ENCODE measurements at places on chromosomes 3 and 15.

- no peak for DNase-seq
Measured at GRCh38 chr3:77915336-77915735, 875.4 kb downstream of the ROBO2 start.

DNA sequence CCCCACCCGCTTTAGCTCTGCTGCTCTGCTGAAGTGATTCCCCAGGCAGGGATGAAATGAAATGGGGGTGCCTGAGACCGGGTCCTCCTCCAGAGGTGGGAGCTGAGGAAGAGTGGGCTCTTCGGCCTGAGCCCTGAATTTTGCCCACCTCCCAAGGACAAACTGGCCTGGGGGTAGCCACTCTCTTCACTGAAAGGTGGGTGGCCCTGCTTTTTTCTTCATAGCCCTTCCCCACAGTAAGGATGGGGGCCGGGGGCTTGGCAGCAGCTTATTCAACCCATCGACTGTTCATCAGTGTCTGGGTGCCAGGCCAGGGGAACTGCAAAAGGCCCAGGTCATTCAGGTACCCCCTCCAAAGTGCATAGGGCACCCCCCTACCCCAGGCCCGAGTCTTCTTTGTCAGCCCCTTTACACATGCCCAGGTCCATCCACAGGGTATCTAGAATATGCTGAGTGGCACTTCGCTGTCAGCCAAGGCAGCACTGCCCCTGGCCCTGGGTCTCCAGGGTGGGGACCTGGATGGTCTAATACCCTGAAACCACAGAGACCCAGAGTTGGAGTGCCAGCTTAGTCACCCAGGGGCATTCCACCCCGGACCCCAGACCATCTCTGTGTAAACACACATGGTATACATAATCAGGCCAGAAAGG is 7.9 kb downstream of the SCN5A start:
- DNase-seq, result no peak

- DNase-seq, result no peak
Measured at GRCh38 chr3:2802429-2802828, 307.7 kb downstream of the IL5RA start.

- no peak for DNase-seq
Measured at GRCh38 chr15:86483936-86484335, 404.3 kb downstream of the AGBL1 start.

DNA sequence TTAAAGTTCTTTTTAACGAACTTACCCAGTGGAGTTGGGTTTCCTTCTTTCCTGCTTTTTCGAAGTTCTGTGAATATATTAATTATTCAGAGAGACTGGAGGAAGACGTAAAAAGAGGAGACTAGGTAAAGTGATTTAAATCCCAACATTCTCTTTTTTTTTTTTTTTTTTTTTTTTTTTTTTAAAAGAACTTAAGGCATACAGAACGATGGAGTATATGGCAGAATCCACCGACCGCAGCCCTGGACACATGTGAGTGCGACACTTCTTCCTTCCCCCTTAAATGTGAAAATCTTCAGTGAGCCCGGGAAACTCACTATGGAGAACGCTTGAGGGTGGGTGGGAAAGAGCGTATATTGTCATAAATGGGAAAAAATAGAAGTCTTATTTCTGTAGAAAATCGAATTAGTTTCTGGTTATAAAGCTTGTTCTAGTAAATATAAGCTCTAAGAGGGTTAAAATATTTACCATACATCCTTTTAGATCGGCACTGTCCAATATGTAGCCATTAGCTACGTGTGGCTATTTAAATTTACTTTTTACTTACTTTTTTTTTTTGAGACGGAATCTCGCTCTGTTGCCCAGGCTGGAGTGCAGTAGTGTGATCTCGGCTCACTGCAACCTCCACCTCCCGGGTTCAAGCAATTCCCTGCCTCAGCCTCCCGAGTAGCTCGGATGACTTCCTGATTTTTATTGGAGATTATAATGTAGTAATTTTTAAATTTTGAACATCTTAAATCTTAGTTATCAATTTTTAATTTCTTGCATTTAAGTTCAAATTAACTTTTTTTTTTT is 892 bp downstream of the NMD3 start:
- DNase-seq, result no peak

GRCh38 chr3:46612324-46612723 is at the start of gene FAM240A:
Gene FAM240A (plus strand): TSS chr3:46612525. CDS start chr3:46612684, 159 bp downstream.
- DNase-seq, result no peak

DNA sequence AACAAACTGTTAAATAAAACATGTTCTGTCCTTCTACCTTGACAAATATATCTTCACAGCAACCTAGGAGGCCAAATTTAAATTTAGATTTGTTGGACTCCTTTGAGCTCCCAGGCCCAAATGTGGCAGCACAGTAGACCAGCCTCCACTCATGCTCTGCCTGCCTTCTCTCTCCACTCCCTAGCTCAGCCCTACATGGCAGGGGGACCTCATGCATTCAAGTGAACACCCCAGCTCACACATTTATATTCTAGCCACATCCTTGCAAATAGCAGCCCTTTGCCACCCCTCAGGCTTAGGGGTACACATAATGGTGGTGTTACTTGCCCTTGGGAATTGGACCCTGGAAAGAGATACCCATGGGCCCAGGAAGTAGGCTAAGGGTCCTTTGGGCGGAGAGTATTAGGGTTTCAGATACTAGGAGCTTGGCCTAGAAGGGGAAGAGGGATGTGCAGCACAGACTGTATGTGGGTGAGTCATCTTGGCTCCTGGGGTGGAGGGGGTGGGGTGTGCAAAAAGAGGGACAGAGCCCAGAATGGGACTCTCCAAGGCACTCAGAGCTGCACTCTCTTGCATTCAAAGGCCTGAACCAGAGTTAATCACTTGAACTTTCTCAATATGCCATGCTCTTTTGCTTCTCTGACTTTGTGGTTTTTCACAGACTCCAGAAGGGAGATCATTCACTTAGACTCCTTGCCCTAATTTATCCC is 268.4 kb upstream of the ROPN1 start:
- no peak for DNase-seq

DNA sequence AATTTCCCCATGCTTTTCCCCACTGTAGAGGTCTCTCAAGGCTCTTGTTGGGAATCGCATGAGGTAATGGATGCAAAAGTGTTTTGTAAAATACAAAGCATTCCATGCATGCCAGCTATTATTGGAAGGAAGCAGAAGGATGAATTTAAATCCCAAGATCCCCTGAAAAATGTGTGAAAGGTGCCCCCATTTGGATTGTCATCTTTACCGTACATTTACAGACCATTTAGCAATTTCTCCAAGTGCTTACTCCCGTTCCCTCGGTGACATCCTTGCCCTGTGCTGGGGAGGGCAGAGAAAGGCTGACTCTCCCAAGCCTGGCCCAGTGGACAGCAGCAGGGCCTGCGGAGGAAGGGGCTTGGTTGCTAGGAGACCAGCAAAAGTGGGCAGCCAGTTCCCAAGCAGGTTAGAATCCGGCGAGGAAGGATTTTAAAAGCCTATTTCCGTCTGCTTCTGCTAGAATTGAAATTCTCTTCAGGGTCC is 31.1 kb upstream of the NEO1 start:
- no peak for DNase-seq

DNA sequence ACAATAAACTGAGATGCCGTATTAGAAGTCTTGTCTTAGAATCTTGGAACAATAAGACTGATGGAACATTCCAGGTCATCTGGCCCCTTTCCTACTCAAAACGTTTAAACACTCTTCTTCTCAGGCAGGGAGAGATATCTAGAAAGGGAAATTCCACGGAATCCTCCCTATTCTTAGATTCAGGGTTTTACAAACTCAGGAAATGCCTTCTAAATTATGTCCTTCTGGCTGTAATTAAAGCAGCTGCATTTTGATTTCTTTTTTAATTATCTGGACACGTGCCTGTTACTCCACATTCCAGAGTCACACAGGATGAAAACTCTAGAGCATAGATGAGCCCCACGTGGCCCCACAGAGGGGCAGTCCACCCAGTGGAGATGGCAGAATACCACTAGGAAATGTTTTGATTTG is 41.5 kb upstream of the MTMR10 start:
- no peak for DNase-seq

DNA sequence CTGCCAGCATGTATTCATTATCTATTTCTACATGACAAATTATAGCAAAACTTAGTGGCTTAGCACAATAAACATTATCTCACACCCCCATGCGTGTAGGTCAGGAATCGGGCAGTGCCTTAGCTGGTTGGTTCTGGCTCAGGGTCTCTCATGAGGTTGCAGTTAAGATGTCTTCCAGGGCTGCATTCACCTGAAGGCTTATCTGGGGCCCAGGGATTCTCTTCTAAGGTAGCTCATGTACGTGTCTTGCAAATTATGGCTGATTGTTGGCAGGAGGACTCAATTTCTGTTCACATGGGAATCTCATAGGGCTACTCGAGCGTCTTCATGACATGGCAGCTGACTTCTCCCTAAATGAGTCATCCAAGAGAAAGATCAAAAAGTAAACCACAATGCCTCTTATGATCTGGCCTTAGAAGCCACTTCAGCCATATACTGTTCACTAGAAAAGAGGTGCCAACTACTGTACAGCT is 42.9 kb upstream of the TSC22D2 start:
- DNase-seq, result no peak

GRCh38 chr3:154149286-154149685 is 28.1 kb downstream of the ARHGEF26 start:
- DNase-seq, result no peak

- no peak for DNase-seq
Measured at GRCh38 chr3:22315925-22316324, 564.9 kb upstream of the ZNF385D start.

DNA sequence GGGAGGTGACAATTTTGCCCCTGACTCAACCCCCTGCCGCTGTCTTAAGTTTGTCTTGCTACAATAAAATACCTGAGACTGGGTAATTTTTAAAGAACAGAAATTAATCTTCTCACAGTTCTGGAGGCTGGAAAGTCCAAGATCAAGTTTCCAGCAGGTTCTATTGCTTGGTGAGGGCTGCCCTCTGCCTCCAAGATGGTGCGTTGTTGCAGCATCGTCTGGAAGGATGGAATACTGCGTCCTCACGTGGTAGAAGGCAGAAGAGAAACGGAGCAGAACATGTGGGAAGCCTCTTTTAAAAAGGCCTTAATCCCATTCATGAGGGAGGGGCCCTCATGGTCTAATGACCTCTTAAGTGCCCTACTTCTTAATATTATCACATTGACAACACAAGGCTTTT is 87.3 kb upstream of the SNTN start:
- no peak for DNase-seq

DNA sequence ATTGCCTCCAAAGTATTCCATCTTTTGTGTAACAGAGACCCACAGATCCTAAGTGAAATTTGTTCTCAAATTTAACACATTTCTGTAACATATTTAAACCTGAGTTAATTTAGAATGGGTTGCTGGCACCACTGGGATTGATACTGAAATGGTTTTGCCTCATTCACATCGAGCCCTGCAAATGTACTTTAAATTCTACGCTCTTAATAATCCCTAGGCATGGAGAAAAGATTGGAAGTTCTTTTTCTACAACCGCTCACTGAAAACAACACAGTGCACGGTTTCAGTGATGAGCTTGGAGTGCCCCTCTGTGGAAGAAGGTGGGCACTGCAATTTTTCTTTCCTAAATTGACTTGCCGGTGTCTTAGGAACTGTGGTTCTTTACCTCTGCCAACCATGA is 109.9 kb upstream of the ATP11B start:
- no peak for DNase-seq

DNA sequence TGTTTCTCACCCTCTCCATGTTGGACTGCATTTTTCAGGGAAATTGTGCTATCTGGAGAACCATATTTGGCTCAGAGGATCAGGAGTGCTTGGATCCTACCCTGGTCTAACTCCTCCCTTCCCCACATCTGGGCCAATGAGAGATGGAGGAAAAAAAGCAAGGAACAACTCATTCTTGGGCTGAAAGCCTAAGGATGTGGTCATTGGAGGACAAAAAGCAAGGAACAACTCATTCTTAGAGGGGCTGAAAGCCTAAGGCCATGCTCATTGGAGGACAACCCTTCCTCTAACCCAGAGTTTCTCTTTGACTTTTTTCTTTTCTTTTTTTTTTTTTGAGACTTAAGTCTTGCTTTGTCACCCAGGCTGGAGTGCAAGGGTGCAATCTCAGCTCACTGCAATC is 48.6 kb upstream of the CHRNB4 start:
- no peak for DNase-seq

DNA sequence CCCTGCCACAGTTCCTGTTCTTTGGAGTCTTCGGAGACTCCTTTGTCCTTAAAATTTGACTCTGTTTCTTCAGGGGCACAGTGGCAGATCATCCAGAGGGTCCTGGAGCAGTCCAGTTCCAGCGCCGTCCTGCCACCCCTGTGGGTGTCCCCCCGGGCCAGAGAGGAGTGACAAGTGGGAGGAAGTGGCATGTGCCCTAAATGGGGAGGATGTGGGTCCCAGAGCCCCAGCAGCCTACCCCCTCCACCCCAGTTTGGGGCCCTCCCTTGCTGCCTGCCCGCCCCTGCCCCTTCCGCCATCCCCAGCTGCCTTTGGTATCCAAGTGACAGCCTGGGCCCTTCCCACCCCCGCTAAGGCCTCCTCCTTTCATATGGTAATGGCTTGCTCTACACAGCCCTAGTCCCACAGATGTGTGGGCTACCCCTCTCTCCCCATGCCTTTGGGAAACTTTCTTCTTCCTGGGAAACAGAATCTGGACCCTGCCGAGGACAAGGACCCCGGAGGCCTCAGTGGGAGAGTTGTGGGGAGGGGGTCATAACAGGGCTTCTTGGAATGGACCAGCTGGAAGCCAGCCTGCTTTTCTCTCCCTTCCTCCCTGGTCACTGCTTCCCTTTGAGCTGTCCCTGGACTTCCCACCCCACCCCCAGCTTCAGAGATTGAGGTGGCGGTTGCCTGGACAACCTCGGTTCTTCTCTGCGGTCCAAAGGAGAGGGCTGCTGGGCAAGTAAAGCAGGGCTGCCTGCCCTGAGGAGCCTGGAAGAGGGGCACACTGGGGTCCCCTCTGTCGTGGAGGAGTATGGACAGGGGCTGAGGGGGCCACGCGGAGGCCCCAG is 43.2 kb downstream of the KLHL25 start:
- no peak for DNase-seq

DNA sequence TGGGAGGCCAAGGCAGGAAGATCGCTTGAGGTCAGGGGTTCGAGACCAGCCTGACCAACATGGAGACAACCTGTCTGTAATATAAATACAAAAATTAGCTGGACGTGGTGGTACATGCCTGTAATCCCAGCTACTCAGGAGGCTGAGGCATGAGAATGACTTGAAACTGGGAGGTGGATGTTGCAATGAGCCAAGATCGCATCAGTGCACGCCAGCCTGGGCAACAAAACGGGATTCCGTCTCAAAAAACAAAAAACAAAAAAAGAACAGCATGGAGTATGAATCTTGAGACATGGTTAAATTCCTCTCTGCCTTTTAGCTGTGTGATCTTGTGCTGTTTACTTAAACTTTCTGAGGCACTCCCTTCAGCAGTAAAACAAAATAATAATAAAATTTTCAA is 244.9 kb downstream of the FGF12 start:
- DNase-seq, result no peak

GRCh38 chr3:114128231-114128630 is 50.6 kb downstream of the DRD3 start:
- no peak for DNase-seq

DNA sequence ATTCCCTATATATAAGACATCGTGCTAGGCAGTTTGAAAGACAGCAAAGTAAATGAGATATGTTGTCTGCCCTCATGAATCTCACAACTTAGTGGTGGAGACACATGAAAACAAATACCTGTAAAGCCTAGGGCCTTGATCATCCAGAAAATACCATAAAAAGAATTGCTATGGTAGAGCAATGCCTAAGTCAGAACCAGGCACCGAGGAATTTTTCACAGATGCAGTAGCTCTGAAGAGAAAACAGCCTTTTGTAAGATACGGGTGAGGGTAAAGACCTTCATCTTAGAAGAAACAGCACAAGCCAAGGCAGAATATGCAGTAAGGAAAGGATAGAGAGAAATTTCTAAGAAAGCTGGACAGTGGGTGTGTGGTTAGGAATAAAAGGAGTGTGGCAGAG is 36.1 kb downstream of the CD200R1L start:
- DNase-seq, result no peak
